ENCODE measurements at places on chromosomes 2 and 18.

DNA sequence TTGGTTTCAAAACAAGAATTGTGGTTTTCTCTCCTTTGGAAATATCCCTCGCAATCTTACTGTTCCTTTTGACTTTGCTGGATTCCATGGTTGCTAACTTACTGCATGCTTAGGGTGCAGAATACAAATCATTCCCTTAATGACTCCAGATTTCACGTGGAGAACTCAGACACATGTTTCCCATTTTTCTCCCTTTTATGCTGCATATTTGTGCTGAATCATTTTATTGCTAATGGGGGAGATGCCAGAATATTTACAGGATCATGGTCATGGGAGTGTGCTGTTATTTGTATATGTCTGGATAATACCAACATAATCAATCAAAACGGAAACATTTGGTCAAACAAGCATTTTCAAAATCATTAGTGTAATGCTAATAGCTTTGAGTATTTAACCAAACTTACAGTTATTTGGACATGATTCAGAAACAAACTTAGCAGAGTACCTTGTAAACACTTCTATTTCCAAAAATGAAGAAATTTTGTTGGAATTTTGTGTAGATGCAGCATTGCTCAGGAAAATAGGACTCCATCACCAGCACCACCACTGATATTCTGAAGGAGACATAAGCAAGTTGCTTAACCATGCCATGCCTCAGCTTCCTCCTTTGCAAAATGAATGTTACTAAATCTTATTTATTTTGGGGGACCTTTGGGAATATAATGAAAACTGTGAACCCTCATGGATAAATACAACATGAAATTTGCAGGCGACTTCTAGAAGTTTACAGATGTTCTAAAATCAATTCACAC, 122.5 kb upstream of the RND3 start:
- peak; percentile 91 for DNase-seq

DNA sequence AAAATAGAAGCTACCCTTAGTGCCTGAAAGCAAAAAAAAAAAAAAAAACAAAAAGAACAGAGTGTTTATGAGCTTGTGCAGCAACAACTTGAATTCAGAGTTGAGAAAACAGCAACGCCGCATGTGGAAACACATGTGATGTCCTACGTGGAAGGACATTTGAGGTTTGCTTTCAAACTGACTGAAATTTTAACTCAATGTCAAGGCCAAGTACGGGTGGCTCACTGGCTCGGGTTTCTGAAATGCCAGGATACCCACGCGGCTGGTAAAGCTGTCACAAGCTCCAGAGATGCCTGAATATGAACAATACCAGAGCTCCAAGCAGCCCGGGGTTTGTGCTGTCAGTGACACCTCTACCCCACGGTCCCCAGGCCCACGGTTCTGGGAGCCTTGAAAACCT, 72.2 kb upstream of the THOC1 start:
- DNase-seq: no peak

DNA sequence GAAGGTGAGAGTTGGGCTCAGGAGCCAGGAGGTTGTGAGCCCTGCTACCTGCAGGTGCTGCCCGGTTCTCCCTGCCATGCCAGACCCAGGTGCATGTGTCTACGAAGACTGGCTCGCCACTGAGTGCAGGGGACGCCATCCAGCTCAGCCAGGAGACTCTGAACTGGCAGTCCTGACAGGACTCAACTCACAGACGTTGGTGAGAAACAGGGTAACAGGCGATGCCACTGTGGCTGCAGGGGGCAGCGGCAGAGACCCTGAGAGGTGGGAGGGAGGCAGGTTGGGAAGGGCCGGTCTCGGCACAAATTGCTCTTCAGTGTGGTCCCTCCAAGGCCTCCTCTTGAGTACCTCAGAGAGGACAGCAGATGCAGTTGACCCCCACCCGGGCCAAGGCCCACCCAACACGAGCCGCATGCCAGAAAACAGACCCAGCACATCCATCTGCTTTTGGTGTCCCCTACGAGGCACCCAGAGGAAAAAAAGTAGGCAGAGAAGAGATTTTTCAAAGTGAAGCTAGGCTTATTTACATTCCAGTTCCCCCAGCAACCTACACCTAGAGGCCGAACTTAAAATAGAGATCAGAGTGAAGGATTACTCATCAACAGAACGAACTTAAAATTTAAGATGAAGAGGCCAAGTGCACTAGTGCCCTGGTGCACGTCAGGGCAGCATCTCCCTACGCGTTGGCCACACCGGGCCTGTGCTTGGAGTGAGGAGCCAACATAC, 184.8 kb downstream of the SEPTIN10 start:
- no peak for DNase-seq

- DNase-seq: no peak
These were observed 925 bp upstream of the NPC1 start for GRCh38 chr18:23587220-23587642.

DNA sequence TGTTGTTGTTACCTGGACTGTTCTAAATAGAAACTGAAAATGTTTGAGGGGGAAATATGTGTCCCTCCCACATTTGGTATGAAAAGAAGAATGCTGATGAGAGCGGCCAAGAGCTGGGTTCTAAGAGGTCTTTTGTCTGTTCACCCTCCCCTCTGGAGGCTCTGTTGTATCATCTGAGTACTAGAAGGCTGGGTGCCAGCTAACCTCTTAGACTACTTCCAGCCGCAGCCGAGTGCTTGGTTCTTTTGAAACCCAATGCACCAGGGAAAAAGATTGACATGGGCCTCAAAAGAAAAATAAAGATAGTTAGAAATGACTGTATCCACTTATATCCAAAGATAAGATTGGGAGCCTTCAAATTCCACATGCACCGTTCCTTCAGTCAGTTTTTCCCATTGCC, 255.9 kb downstream of the TXNL1 start:
- DNase-seq: peak; percentile 35

DNA sequence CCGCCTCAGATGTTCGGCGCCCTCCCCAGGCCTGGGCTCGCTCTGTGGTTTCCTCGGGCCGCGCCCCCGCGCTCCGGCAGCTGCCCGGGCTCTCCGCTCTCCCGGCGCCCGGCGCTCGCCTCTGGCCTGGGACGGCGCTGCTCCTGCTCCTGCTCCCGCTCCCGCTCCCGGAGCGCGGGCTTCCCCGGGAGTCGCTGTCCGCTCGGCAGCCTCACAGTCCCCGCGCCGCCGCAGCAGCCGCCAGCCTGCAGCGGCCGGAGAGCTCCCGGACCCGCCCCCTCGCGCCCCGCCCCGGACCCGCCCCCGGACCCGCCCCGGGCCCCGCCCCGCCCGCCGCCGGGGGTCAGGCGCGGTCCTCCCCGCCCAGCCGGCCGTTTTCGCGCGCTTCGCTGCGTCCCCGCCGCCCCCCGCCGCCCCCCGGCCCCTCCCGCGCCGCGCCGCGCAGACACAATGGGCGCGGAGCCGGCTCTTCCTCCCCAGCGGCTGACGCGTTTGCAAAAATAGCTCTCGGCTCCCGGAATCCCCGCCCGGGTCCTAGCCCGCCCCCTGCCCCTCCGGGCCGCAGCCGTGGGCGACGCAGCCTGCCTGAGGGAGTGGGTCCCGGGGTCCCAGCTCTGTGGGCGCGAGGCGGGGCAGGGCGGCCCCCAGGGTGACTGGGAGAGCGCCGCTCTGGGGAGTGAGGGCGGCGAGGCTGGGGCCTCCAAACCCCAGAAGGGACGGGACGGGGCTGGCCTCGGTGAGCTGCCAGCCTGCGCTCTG, at the start of gene ARL4C:
ARL4C (minus strand) TSS at position 247 of the 759 bp plus-strand sequence. CDS start 495 bp downstream, outside the sequence.
- DNase-seq: peak; percentile 43

DNA sequence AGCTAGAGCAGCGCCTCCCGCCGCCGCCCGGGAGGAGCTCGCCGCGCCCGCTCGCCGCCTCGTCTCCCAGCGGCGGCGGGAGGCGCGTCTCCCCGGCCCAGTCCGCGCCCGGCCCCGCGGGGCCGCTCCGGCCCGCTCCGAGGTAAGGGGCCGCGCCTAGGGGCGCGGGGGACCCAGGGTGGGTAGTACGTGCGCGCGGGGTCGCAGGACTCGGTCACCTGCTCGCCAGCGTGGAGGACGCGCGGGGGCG, 259 bp downstream of the NPAS2 start:
- DNase-seq: no peak

DNA sequence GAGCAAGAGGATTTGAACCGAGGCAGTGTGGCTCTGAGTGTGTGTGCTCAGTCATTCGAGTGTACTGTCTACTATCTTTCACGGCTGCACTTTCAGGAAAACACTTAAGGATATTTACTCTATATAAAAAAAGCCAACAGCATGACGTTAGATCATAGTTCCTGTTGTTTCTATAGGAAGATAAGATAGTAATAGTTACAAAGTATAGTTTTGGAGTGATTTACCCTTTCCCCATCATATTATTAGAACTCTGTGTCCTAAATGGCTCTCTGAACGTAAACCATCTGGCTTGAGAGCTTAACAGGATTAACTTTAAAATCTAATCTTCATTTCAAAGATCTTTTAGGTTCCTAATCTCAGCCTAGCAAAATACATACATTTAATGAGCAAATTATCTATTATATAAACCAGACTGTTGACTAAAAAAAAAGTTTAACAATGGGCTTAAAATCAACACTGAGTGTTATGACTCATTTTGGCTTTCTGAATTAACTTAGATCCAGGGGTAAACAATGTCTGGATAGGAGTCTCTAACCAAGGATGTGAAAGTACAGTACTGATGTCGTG, 150.3 kb upstream of the DNMT3A start:
- DNase-seq: peak; percentile 84

- DNase-seq: no peak
These were observed 102.9 kb downstream of the TPO start for GRCh38 chr2:1515986-1516797.

DNA sequence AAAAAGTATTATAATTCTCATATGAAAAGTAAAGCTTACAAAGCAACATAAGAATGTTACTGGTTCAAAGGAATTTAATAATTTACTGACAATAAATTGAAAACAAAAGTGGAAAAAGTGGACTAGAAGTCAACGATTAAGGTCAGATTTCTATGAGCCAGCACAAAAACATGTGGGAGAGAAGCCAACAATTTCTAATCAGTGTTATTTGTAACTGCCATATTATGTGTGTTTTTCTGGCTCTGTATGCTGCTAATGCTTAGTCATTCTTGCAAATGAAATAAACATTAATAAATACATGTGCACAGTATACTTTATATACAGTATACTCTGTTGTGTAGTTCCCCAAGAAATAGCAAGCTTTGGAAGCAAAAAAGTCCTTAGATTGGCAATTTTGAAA, 301.3 kb upstream of the RGPD4 start:
- peak; percentile 42 for DNase-seq

- peak; percentile 26 for DNase-seq
These were observed 298.3 kb downstream of the ICOS start for GRCh38 chr2:204234879-204235278.

DNA sequence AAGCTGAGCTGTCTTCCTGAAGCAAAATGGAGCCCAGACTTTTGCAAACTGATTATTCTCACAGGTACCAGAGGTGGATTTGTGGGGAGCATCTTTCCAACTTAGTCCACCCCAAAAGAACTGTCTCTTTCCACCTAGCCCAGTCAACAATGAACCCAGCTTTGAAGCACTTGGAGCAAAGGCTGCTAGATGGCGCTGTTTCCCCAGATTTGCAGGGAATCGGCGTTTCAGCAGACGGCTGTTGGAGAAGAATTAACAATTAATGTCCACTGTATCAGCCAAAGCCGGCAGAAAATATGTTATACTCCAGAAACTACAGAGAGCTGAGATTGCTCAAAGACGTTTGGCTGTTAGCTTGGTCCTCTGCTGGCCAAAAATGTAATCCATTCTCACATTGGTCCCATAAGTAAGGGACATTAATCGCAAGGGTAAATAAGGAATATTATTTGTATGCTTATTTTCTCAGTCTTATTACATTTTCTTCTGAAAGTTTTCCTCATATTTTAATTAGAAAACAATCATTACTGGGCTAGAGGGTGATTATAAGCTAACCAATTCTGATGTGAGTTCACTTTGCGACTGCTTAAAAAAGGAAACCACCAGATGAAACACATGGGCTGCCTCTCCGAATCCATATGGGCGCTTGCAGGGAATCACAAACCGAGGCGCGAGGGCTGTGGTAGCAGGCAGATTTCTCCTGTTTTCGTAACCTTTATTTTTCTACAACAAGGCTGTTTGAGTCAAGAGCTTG, 423.8 kb upstream of the MEX3C start:
- peak; percentile 63 for DNase-seq

All from fibroblast of the aortic adventitia (primary cell).